HS-27A (cell line): ENCODE measurements at places on chromosomes 12 and 14.
A peak's percentile ranks its signal among the peaks of the same experiment; 100 is the strongest.

GRCh38 chr14:50399251-50400032, 2.8 kb upstream of the CDKL1 start:
- no peak for DNase-seq

GRCh38 chr12:46005151-46005797, 14.9 kb upstream of the SCAF11 start:
- DNase-seq: no peak

DNA sequence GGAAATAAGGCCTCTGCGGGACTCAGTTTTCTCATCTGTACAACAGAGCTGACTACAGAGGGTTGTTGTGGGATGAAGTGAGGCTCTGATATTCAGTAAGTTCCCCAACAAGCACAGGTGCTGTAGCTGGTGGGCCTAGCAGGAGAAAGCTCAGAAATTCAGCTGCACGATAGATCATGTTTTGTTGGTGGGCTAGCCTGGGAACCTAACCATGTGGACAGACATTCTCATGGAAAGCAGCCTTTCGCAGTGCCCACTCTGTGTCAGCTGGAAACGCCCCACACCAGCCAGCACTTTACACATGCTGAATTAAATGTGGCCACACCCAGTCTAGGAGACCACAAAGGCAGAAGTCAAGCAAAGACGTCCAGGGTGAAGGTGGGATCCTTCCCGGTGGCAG, 16.1 kb downstream of the PITPNM2 start:
- no peak for DNase-seq

- no peak for DNase-seq
Measured at GRCh38 chr14:20215196-20215595, 8.3 kb upstream of the OR11H6 start.

GRCh38 chr12:29783773-29784666, at the start of gene TMTC1:
TSS of gene TMTC1 (minus strand) at chr12:29783942. CDS start at chr12:29783751, 191 bp downstream.
- peak; percentile 35 for DNase-seq

- DNase-seq: no peak
Measured at GRCh38 chr12:66258011-66258410, 44.3 kb upstream of the HELB start.

DNA sequence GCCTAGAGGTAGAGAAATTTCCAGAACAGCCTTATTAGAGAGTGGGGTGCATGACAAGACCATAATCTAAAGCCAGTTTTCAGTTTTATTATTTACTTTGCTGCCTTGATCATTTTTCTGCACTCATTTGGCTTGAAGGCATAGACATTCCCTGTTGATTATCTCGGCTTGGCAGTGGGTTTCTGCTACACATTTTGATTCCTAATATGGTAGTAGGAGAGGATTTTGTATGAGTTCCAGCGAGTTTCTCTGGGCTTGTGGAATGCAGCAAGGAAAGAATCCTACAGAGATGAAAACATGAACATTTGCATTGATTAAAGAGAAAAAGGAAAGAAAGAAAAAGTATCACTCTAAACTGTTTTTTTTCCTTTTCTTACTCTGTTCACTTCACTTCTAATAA, 281.2 kb downstream of the PAWR start:
- peak; percentile 69 for DNase-seq

DNA sequence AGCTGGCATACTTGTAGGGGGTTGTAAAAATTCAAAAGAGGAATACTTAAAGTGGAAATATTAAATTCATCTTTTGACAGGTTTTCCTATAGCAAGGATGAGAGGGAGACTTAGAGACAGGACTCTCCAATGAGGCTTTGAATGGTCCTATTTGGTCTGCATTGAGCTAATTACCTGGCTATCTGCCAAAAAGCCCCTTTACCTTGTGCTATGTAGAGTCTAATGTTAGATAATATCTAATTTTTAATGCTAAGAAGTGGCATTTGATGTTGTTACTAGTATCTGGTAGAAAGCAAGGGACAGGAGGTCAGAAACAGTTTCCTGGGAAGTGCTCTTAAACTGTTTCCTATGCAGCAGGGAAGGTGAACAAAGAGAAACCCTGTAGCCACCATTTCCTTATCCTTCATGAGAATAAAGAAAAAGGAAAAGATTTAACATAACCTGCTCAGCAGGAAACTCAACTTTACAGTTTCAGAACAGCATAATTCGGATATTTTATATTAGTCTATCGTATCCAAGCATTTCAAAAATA, 550.0 kb downstream of the SOX5 start:
- DNase-seq: no peak

DNA sequence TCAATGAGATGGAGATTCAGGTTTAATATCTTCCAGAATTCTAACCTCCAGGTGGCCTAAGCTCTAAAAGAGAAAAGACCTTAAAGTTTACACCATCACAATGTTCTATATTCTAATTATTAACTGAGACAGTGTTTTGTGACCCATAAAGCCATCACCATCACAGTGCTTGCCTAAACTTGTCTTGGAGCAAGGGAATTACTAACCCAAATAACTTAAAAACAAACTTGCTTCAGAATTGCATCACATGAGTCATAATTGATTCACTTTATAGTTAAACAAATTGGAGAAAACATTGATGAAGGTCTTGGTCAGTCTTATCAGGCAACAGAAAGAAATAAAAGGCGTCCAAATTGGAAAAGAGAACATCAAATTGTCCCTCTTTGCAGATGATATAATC, 54.5 kb upstream of the ALG10 start:
- no peak for DNase-seq

DNA sequence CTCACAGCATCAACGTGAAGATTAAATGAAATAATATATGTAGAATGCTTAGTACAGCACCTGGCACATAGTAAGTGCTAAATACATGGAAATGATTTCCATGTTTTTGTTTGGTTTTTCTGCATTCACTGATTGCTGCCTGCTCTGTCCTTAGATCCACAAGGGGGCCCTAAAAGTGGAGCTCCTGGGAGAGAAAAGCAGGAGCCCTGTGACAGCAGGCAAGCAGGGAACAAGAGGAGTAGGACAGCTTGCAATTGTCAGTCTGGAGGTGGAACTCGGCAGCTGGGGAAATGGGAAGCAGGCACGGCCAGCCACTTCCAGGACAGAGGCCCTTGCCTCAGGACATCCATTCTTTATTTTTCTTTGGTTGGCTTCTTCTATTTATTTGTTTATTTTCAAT, 292.9 kb downstream of the BMP4 start:
- DNase-seq: no peak

DNA sequence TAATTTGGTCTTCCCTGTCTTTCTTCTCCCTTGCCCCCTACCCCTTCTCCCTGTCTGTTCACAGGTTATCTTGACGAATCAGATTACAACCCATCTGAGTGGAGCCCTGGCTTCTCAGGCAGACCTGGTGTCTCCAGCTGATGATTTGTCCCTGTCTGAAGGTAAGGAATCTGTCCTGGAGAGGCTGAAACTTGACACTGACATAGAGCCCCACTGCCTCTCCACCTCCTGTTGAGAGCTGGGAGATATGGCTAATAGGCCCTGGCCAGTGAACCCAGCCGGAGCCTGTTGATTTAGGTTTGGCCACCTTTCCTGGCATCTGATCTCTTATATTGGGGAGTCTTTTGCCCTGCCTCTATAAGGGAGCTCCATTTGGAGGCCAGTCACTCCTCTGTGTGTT, 472.2 kb downstream of the RAD51B start:
- no peak for DNase-seq

DNA sequence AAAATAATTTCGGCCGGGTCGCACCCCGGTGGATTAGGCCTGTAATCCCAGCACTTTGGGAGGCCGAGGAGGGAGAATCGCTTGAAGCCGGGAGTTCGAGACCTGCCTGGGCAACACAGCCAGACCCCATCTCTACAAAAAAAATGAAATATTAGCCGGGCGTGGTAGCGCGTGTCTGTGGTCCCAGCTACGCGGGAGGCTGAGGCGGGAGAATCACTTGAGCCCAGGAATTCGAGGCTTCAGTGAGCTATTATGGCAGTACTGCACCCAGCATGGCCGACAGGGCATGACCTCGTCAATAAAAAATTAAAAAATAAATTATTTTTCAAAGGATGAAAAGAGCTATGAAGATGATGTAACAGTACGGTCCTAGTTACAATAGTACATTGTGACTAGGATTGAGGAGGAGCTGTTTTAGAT, 523 bp downstream of the GTF2H3 start:
- DNase-seq: no peak

DNA sequence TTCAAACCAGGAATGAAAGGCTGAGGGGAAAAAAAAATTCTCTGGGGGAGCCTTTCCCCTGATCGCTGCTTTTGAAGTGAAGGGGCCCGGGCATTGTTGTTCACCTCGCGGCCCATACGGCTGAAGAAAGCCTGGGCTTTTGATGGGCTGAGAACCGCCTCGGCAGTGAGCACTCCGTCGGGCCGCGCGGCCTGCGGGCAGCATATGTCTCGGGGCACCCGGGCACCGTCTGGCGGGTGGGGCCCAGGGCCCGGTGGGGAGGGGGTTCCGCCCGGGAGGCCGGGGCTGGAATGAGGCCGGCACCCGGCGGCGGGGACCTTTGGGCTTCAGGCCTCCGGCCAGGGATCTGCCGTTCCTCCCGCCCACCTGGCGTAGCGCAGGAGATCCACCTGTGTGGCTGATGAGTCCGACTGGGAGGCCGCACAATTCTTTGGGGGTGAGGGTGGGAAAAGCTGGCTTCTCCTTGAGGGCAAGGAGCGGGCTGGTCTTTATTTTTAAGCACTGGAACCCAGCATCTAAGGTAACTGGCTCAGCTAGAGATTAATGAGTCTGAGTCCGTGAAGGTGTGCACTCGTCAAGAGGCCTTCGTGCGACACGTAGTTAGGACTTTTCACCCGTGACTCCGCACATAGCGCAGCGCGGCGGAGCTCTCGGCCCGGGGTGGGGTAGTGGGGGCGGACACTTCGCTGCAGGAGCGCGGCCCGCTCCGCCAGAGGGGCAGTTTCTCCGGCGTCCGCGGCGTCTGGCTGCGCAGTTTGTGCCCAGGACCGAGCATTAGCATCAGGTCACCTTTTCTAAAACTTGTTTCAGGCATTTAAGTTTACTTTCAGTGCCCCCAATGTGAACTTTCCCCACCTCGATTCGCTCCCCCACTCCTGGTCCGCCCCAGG, 10.6 kb downstream of the FOXA1 start:
- DNase-seq: no peak

- DNase-seq: no peak
Measured at GRCh38 chr12:2796187-2796666, 1.5 kb downstream of the FKBP4 start.

GRCh38 chr12:70040141-70040540, 203.1 kb upstream of the CNOT2 start:
- DNase-seq: no peak

GRCh38 chr12:128649902-128650301, 173.9 kb downstream of the SLC15A4 start:
- DNase-seq: no peak

DNA sequence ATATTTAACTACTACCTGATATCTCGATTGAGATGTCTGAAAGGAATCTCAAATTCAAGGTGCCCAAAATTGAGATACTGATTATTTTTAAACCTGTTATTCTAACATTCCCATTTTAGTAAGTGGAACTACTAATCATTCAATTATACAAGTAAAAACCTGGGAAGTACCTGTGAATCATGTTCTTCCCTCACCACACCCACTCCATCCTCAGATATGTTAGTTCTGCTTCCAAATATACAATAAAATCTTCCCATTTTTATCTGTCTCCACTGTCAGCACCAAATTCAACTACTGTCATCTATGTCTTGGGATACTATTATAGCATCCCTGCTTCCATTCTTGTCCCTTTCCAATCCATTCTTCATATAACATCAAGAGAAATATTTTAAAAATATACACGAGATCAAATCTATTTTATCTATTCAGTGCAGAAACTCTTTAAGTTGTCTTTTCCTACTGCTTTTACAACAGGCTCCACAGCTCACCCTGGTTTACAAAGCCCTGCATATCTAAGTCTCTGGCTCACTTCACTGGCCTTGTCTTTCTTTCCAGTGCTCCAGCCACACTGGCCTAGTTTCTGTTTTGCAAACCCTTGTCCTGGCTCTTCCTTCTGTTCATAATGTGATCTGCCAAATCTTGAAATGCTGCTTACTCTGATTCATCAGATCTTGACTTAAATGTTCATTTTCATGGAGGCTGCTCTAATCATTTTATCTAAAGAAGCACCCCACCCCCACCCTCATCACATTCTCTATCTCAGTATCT, 122.3 kb downstream of the PTPRR start:
- DNase-seq: no peak

GRCh38 chr12:31524791-31525495, 66.0 kb downstream of the DENND5B start:
- no peak for DNase-seq

- no peak for DNase-seq
Measured at GRCh38 chr12:64891629-64892028, 67.2 kb downstream of the TBC1D30 start.

DNA sequence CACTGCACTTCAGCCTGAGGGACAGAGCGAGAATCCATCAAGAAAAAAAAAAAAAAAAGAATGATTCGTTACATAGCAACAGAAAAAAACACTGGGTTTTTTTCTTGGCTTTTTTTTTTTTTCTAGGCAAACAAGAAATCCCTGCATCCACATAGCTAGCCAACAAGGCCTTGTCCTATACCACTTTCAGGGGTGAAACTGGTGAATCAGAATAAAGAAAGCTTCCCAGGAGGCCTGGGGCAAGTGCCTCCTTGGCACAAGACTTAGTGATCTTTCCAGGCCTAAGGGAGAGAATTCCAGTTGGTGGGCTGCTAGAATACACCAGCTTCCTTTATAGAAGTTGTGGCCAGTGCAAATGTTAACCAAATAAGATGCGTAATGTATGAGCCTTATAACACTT, 90.0 kb downstream of the VCPKMT start:
- DNase-seq: no peak

DNA sequence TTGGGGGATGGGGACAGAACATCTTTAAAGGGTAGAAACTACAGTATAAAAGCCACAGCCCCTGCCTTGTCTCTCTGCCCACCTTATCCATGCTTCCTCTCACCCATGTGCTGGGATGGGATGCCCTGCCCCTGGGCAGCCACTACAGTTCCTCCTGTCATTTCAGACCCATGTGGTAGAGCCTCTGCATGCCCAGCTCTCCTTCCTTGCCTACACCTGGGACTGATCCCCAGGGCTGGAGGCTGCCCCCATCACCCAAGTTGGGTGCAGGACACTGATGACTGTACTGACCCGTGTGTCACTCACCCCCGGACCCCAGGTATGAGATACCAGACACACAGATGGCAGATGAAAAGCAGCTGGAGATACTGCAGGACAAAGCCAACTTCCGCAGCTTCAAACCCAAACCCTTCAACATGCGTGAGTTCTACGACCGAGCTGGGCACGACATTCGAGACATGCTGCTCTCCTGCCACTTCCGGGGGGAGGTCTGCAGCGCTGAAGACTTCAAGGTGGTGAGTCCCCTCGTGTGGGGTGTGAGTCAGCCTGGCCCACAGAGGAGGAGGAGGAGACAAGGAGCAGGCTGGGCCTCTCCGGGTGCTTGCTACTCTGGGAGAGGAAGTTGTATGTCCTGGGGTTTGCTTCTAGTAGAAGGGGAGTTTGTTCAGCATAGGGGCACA, 2.2 kb downstream of the ASIC1 start:
- no peak for DNase-seq
